ENCODE measurements at places on chromosomes 5 and 9.

GRCh38 chr5:155898284-155898683, 428.7 kb upstream of the SGCD start:
- DNase-seq, result no peak

DNA sequence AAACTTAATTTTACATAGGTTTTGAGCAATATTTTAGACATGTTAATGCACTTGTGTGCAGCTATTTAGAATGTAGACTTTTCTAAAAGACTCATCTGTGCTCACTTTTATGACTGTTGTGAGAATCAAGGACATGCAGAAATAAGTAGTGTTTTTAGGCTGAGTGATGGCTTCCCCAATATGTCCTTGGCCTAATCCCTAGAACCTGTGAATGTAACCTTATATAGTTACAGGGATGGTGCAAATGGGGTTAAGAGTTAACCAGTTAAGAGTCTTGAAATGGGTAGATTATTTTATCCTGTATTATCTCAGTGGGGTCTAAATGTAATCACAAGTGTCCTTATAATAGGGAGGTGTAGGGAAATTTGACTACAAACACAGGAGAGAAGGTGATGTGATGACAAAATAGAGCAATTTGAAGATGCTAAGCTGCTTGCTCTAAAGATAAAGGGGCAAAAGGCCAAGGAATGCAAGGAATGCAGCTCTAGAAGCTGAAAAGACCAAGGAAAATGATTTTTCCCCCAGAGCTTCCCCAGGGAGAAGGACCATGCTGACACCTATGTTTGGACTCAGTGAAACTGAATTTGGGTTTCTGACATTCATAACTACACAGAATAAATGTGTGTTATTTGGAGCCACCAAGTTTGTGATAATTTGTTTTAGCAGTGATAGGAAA, 298.0 kb upstream of the PAPPA start:
- DNase-seq, result no peak

GRCh38 chr5:35822511-35822910, 34.2 kb upstream of the IL7R start:
- DNase-seq, result no peak

DNA sequence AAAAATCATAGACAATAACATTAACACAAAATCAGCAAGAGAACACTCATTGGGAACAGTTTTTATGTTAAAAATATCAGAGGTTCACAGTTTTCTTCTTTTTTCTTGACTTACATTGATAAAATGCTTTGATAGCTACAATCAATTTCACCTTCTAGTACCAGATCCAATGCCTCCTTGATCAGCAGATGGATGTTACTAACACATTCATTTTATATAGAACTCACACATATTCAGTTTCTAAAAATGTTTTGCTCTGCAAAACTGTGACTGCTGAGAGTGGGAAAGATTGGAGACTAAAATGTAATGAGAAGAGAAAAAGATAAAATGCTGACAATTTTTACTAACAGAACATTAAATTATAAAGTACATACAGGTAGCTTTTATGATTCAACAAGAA, 143.1 kb downstream of the TTC39B start:
- DNase-seq, result no peak

DNA sequence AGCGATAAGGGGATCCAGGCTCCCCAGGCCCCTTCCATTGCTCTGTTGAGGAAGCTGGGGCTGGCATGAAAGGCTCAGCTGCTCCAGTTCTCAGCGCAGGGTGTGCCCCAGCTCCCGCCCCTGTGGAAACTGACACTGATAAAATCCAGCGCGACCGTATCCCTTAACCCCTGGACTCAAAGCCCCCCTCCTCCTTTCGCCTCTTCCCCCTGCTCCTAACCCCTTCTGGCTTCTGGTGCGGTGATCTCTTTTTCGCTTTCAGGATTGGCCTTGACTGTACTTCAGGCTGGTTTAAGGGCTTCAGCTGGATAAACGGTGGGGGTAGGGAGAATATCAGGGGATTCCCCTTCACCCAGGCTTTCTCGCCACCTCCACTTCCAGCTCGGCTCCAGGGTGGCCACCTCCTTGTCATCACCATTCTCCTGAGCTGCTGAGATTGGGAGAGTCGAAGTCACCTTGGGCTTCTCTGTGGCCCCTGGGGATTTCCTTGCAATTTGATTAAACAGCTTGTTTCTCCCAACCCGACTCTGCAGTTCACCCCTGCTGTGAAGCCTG, 843 bp downstream of the BSPRY start:
- no peak for DNase-seq

DNA sequence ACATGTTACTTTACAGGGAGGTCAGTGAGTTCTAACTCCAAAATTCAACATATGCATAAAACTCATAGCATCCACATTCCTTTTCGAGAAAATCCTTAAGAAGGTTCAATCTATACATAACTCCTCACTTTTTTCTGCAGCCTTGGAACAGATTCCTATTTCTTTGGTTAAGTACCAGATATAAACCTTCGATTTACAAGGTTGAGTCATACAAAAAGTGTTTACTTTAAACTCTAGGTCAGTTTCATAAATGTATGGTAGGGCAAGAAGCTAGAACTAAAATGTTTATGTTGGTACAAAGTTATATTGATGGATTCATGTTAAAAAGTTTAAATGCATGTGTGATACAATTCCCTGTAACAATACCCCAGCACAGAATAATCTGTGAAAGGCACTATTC, 19.4 kb downstream of the CDKN2AIPNL start:
- DNase-seq, result no peak

DNA sequence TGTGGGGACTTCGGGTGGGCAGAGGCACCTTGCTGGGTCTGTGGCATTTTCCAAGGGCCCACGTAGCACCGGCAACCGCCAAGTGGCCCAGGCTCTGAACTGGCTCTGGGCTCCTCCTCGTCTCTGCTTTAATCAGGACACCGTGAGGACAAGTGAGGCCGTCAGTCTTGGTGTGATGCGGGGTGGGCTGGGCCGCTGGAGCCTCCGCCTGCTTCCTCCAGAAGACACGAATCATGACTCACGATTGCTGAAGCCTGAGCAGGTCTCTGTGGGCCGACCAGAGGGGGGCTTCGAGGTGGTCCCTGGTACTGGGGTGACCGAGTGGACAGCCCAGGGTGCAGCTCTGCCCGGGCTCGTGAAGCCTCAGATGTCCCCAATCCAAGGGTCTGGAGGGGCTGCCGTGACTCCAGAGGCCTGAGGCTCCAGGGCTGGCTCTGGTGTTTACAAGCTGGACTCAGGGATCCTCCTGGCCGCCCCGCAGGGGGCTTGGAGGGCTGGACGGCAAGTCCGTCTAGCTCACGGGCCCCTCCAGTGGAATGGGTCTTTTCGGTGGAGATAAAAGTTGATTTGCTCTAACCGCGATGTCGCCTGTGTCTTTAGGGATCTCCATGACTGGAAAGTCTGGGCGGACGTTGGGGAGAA, 5.8 kb downstream of the DPP7 start:
- no peak for DNase-seq

DNA sequence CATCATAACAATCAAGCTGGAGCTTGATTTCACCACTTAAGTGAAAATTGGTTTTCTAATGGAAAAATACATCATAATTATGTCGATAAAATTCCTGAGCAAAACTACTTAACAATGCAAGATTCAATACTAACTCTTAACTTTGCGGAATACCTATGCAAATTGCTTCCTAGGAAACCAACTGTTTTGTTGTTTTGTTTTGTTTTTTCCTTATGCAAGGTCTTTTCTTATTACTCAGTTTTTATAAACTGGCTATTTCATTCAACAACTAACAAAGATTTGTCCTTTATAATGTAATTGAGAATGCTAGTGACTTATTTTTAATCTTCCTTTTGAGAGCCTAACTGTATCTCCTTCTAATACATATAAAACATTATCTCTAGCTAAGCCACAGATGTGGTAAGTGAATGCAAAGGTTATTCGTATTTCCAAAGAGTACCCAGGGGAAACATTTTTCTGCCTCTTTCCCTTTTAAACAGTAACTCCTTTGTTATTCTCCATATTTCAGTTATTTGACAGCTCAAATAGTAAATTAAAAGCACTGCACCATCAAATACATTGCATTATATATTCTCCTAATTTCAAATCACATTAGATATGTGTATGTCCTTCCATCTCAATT, 609.4 kb downstream of the SLCO4C1 start:
- DNase-seq, result no peak

- DNase-seq, result no peak
Observed at GRCh38 chr9:109776391-109776790, 3.6 kb upstream of the PALM2AKAP2 start.

- no peak for DNase-seq
Observed at GRCh38 chr5:37867654-37868053, 27.8 kb upstream of the GDNF start.

- DNase-seq, result no peak
Observed at GRCh38 chr5:163613150-163613442, 107.7 kb downstream of the MAT2B start.

DNA sequence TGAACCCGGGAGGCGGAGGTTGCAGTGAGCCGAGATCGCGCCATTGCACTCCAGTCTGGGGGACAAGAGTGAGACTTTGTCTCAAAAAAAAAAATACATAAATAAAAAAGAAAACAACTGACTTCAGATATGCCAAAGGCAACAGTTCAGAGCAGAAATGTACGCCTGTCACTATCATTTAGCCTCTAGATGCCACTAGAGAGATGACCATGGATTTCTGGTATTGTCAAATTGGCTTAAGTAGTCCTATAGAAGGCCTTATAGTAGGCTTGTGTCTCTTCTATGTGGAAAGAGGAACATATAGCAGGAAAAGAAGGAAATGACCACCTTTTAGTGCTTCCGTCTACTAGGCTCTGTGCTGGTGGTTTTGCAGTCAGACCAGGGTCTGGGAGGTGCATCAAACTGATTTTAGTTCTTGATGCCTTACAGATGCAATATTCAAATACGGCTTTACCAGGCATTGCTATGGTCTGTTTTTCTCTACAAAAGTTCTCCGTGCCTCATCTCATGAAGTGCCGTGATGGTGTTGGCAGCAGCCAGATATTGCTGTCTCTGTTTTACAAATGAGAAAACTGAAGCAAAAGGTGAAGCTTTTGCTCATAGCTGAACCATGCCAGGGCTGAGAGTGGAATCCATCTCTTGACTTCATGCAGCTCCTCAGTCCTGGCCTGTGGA, 17.2 kb downstream of the AGXT2 start:
- DNase-seq, result no peak

DNA sequence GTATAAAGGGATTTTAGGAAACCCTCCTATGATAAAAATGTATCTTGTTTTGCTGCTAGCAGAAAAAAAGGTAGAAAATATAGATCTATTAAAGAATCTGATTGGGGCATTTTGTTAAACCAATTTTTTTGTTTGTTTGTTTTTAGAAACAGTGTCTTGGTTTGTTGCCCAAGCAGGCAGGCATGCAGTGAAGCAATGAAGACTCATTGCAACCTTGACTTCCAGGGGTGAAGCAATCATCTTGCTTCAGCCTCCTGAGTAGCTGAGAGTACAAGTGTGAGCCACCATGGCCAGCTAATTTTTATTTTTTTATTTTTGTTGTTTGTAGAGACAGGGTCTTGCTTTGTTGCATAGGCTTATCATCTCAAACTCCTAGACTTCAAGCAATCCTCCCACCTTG, 755.8 kb upstream of the EDIL3 start:
- DNase-seq, result no peak

- DNase-seq, result no peak
Observed at GRCh38 chr9:122084026-122084675, 9.0 kb downstream of the TTLL11 start.
